Nephron progenitor cell (in vitro differentiated cells): ENCODE measurements at places on chromosomes 2 and 18.
A peak's percentile ranks its signal among the peaks of the same experiment; 100 is the strongest.

- no peak for DNase-seq
These were observed 600.3 kb upstream of the GCFC2 start for GRCh38 chr2:76310894-76311633.

- no peak for DNase-seq
These were observed 6.5 kb downstream of the CTLA4 start for GRCh38 chr2:203873921-203874631.

- no peak for DNase-seq
These were observed 26.0 kb upstream of the TNS1 start for GRCh38 chr2:218028562-218029348.

- no peak for DNase-seq
These were observed 10.8 kb upstream of the CRACDL start for GRCh38 chr2:98946855-98947254.

DNA sequence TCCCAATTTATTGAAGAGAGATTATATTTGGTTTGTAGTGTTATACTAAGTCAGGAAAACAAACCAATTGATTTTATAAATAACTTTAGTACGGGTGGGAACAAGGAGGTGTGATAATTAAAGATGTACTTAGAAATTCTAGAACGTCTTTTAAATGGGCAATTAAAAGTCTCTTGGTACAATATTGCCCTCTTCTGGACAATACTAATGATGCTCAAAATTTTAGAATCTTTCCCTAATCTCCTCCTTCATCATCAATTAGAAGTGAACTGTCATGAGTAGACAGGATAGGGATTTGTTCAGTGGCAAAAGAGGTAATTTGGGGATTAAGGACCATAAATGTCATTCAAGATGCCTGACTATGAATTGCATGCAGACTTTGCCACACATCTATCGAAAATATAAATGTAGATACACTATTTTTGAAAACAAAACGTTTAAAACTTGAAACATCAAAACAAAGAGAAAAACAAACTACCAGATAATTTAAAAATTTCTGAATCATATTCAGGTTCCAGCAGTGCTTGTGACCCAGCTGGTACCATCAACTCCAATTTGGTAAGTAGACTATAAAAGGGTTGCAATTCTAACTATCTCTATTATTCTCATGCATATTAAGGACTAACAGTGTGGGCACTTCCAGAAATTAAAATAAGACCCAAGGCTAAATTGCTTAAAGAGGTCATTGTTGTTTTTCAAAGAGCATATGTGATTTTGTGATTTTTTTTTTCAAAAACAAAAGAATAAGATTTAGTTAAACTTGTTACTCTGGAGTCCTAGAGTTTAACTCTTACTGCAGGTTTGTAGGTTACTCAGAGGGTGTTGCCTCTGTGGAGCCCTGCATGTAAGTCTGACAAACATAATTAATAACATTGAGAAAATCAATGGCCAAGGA, 123.5 kb downstream of the LAMA3 start:
- no peak for DNase-seq

DNA sequence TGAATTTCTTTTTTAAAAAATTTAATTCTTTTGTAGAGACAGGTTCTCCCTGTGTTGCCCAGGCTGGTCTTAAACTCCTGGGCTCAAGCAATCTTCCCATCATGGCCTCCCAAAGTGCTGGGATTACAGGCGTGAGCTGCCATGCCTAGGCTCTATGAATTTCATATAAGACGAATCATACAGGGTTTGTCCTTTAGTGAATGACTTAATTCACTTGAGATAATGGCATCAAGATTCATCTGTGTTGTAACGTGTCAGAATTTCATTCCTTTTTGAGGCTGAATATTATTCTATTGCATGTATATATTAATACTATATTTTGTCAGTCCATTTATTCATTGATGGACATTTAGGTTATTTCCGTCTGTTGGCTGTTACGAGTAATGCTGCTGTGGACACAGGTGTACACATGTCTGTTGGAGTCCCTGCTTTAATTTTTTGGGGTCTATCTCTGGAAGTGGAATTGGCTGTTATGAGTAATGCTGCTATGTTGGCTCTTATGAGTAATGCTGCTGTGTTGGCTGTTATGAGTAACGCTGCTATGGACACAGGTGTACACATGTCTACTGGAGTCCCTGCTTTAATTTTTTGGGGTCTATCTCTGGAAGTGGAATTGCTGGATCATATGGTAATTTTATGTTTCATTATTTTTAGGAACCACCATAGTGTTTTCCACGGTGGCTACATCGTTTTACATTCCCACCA, 210.6 kb downstream of the CAMKMT start:
- no peak for DNase-seq

DNA sequence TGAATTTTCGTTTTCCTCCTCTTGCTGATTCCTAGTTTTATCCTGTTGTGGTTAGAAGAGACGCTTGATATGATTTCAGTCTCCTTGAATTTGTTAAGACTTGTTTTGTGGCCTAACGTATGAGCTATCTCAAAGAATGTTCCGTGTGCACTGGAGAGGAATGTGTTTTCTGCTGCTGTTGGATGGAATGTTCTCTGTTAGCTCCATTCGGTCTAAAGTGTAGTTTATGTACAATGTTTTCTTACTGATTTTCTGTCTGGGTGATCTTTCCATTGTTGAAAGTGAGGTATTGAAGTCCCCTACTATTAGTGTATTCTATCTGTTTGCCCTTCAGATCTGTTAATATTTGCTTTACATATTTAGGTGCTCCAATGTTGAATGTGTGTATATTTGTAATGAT, 25.9 kb downstream of the COLEC11 start:
- no peak for DNase-seq

DNA sequence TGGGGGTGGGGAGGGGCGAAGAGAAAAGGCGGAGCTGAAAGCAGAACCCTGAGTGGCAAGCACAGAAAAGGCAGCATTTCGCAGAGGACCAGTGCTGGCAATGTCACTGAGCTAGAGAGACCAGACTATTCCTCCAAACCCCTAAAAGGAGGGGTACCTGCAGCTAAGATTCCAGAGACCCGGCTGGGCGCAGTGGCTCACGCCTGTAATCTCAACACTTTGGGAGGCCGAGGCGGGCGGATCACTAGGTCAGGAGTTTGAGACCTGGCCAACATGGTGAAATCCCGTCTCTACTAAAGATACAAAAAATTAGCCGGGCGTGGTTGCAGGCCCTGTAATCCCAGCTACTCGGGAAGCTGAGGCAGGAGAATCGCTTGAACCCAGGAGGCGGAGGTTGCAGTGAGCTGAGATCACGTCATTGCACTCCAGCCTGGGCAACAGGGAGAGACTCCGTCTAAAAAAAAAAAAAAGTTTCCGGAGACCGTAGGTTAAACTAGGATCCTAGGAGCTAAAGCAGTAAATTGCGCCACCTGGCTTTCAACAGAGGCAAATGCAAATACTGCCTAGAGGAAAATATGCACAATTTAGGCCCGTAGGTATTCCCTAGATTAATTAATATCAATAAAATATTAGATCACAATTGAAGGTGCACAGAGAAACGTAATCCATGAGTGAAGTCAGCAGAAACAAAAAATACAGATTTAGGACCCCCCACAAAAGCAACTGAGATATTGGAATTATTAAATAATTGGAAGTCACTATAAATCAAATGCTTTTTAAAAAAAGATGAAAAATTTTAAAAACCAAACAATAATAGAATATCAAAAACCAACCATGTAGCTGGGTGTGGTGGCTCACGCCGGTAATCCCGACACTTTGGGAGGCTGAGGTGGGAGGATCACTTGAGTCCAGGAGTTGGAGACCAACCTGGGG, 4.9 kb downstream of the UCN start:
- peak; percentile 48 for DNase-seq
